Spinal cord (tissue), 10 donors: ENCODE measurements at places on chromosomes 7 and 10. TPM values are rescaled to one million over a fixed set of nuclear protein-coding genes. Genes with fewer than 3 reads are reported as not detected.

- DNase-seq = no peak
These were observed 271.8 kb upstream of the NRG3 start for GRCh38 chr10:81603106-81603620.

GRCh38 chr10:94571528-94571927 lies 25.9 kb downstream of the HELLS start:
- no peak for DNase-seq

- DNase-seq = no peak
These were observed 15.4 kb downstream of the MMRN2 start for GRCh38 chr10:86941991-86942421.

DNA sequence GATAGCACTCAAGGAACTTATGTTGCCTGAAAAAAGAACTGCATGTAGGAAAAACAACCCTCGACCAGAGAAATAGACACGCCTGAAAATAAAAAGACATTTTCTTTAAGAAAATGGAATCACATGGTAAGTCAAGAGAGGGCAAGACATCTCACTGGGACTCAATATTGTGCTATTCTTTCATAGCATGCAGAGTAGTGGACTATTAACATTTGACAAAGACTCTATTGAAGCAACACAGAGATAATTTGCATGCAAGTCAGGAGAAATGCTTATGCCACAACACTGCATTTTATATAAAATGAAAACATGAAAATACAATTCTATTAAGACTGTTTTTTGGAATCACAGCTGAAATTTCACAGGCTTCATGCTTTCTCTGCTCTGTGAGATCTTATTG lies 77.9 kb upstream of the RHOBTB1 start:
- DNase-seq = no peak

- no peak for DNase-seq
These were observed 7.2 kb downstream of the ZNF277 start for GRCh38 chr7:112213735-112214134.

- no peak for DNase-seq
These were observed 66.1 kb downstream of the LSMEM1 start for GRCh38 chr7:112546723-112547513.

GRCh38 chr10:102781090-102781920 lies 37.6 kb downstream of the WBP1L start:
- DNase-seq = peak; percentile 50

GRCh38 chr7:128231677-128232076 lies 9.4 kb upstream of the LEP start:
- DNase-seq = no peak

GRCh38 chr10:69568472-69569395 lies 4.5 kb downstream of the NEUROG3 start:
- DNase-seq = peak; percentile 24

DNA sequence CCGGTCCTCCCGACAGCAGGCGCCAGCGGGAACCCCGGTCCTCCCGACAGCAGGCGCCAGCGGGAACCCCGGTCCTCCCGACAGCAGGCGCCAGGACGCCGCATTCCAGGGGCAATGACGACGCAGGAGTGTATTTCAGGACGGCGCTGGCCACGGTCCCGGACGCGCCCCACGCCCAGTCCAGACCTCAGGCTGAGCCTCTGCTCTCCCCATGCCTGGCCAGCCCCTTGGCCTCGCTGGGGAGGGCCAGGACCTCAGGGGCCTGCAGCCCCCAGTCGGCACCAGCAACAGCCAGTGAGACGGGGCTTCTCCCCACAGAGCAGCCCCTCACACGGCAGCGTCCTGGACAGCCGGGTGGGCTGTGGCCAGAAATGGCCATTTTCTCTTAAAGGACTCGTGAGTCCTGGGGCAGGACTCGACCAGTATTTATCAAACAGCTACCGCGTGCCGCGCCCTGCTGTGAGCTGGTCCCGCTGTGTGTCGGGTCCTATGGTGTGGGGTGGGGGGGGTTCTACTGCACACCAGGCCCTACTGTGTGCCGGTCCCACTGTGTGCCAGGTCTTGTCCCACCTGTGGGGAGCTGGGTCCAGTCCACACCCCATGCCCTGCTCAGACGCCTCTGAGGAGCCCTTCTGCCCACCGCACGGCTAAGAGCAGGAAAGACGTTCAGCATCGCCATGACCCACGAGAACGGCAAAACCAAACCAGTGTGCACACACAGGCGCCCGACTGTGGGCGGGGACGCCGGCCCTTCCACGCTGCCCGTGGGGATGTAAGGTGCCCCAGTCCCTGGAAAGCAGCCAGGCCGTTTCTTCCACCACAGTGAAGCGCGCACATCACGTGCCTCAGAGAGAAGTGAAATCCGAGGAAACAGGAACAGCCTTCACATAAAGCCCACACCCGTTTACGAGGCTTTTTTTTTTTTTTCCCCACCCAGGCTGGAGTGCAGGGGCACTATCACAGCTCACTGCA lies 33.3 kb downstream of the GET4 start:
- DNase-seq = no peak

- no peak for DNase-seq
These were observed 96.9 kb downstream of the PIP4K2A start for GRCh38 chr10:22617516-22617915.

- no peak for DNase-seq
These were observed 101.1 kb downstream of the ICA1 start for GRCh38 chr7:8160779-8161345.

- no peak for DNase-seq
These were observed 148.3 kb downstream of the ARID5B start for GRCh38 chr10:62049624-62050345.

- no peak for DNase-seq
These were observed 60.8 kb downstream of the PTTG1IP2 start for GRCh38 chr7:90530263-90530662.

GRCh38 chr10:89346405-89347254 lies 18.8 kb downstream of the IFIT3 start:
- no peak for DNase-seq

GRCh38 chr7:6169805-6170520 lies 102.5 kb downstream of the CYTH3 start:
- peak; percentile 27 for DNase-seq

GRCh38 chr7:125568799-125569198 lies 639.2 kb upstream of the POT1 start:
- DNase-seq = no peak

DNA sequence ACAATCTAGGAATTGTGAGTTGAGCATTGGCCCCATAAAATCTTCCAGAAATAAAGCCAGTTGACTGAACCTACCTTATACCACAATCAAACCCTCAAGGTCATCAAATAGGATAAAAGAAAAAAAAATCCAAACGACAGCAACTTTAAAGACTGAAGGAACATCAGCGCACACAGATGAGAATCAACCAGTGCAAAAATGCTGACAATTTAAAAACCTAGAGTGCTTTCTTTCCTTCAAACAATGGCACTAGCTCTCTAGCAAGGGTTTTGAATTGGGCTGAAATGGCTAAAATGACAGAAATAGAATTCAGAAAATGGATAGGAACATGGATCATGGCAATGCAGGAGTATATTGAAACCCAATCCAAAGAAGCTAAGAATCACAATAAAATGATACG lies 16.1 kb upstream of the POT1 start:
- no peak for DNase-seq

DNA sequence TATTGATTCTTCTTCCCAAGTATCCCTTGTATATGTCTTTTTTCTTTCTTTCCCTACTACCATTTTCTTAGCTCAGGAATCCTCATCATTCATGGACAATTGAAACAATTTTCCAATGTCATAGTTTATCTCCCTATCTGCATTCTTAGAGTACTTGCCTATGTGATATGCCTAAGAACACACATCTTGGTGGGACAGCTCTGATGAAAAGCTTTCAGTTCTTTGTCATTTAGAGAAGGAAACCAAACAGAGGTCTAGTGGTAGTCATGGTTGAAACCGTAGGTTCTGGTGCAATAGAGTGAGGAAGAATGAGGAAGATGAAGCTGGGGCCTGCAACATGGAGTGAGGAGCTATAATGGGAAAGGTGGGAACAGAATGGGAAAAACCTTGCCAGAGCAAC lies 28.2 kb downstream of the TDRD1 start:
- no peak for DNase-seq

- DNase-seq = no peak
These were observed 240.7 kb downstream of the MGMT start for GRCh38 chr10:129707406-129708388.

DNA sequence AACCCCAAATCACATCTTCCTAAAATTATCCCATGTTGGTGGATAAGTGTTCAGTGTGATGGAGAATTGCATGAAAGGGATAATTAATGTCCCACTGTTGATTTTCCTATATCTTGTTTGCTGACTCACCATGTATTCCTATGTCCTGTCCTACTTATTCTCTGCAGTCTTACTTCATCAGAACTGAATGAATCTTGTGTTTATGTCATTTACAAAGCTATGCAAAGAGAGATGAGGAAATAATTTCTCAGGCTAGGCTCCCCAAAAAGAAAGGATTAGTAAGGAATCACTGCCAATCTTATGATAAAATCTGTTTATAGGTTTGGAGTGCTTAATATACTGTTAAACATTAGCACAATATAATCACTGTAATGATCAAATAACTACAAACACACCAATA lies 360.8 kb downstream of the CRPPA start:
- no peak for DNase-seq

DNA sequence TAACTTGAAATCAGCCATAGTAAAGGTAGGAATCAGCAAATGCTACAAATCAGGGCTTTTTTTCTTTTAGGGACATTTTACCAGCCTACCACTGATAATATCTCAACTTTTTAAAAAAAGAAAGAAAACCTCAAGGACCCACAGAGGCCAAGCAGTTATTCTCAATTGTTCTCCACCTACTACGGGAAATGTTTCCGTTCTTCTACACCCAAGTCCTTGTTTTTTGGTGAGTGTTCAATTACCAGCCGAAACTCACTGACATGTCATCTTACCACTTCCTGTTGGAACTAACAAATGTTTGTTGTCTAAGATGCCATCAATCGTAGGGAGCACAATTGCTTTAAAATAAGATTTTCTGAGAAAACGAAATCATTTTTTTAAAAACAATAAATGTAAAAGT lies 50.2 kb upstream of the CDK1 start:
- no peak for DNase-seq

GRCh38 chr10:7988989-7989388 lies 65.5 kb upstream of the GATA3 start:
- no peak for DNase-seq

- DNase-seq = no peak
These were observed 218.1 kb downstream of the C7orf25 start for GRCh38 chr7:42693722-42694121.

DNA sequence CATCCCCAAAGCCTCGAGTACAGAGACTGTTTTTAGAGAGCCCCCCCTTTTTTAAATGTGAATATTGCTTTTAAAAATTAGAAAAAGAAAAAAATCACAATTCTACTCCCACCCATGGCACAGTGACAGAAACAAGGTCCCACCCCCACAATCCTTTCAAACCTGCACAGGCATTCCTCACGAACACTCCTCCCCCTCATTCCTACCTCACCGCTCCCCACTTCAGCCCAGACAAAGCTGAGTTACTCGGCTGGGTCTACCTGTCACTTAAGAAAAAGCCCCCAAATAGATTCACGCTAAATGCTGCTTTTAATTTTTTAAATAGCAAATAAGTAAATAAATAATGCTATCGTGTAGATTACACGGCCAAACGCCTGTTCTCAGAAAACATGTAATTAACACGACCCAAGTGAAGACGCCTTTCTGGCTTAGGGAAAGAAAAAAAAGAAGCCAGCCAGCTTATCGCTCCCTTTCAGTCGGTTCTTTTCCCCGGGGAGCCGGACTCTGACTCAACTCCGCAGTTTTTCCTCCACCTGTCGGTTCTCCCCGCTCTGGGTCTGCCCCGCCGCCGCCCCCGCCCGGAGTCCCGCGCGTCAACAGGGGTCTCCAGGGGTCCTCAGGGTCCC lies 739 bp downstream of the MPP7 start:
- peak; percentile 19 for DNase-seq

DNA sequence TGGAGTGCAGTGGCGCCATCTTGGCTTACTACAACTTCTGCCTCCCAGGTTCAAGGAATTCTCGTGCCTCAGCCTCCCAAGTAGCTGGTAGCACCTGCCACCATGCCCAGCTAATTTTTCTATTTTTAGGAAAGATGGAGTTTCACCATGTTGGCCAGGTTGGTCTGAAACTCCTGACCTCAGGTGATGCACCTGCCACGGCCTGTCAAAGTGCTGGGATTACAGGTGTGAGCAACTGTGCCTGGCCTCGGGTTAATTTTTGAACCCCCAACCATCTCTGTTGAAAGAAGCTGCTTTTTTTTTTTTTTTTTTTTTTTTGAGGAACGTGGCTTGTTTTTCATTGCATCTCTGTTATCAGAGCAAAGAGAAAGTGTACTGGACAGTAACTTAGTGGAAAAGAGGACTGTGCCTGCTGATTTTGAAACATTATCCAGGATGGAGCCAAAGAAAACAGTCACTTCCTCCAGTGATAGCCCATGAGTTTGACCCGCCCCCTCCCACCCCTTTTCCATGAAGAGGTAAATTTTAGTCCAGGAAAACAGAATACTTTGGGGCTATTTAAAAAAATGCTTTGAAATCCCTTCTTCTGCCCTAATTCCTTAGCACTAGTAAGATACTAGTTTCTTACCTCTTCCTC lies 38.3 kb downstream of the WBP1L start:
- peak; percentile 45 for DNase-seq

DNA sequence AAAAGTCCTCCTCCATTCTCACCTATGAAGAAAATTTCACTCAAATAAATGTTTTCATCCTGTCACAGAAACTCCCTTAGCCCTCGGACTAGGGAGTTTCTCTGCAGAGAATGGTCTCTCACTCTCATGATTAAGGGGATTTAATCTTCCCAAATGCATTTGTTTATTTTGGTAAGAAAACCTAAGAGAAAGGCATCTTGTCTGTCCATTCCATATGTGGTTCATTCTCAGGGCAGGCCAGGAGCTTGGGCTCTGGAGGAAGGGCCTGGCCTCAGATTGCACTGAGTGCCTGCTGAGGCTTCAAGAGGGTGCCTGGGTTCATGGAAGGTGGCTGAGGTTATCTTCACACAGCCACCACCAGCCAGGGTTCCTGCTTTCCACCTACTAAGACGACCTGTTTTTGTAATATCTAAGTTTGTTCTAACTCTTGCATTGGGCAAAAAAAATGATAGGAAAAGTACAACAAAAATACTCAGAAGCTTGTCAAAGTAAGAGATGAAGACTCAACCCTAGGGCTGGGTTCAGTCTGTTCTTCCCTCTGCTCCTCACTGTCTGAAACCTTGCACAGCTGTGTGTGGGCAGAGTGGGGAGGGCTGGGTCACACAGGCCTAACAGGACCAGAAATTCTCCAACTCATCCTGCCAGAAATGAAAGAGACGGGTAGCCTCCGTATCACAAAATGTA lies 186.7 kb downstream of the CXCL12 start:
- no peak for DNase-seq

GRCh38 chr10:84590327-84591193 lies 262.2 kb downstream of the CCSER2 start:
- peak; percentile 86 for DNase-seq

The STEAP4 gene
- 0.28 TPM for total RNA-seq

The IFIT1B gene
- total RNA-seq = 6.7 TPM

The SLC13A1 gene
- total RNA-seq = not detected

The OR2A12 gene
- total RNA-seq = not detected

The IKZF1 gene
- total RNA-seq = 9.0 TPM

The RAPGEF5 gene
- 121 TPM for total RNA-seq

The TCTN3 gene
- 30.4 TPM for total RNA-seq

The SLC18A3 gene
- total RNA-seq = 5.2 TPM

The ENO4 gene
- total RNA-seq = 1.2 TPM

The CLDN4 gene
- total RNA-seq = 2.6 TPM

The KLF14 gene
- not detected for total RNA-seq

The SPDYE11 gene
- total RNA-seq = 0.06 TPM

The BLVRA gene
- 37.7 TPM for total RNA-seq

The NAT16 gene
- total RNA-seq = 0.40 TPM

The AGAP6 gene
- 5.4 TPM for total RNA-seq

The ITGB8 gene
- total RNA-seq = 57.4 TPM

The CACNB2 gene
- 32.7 TPM for total RNA-seq

The ICA1 gene
- total RNA-seq = 33.3 TPM
